ENCODE measurements at places on chromosomes 13 and 19.

DNA sequence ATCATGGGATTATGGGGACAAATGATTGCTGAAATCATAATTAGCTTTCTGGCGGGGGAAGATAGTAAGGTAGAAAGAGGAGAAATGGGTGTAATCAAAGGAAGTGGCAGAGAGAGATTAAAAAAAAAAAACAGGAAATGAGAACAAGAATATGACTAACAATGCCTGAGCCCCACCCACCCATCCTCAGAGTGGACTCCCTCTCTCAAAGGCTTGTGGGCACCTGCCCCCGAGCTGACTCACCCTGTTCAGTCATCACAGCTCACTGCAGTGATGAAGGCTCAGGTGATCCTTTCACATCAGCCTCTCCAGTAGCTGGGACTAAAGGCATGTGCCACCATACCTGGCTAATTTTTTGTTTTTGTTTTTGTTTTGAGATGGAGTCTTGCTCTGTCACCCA lies 26.4 kb upstream of the TPT1 start:
- DNase-seq = no peak

DNA sequence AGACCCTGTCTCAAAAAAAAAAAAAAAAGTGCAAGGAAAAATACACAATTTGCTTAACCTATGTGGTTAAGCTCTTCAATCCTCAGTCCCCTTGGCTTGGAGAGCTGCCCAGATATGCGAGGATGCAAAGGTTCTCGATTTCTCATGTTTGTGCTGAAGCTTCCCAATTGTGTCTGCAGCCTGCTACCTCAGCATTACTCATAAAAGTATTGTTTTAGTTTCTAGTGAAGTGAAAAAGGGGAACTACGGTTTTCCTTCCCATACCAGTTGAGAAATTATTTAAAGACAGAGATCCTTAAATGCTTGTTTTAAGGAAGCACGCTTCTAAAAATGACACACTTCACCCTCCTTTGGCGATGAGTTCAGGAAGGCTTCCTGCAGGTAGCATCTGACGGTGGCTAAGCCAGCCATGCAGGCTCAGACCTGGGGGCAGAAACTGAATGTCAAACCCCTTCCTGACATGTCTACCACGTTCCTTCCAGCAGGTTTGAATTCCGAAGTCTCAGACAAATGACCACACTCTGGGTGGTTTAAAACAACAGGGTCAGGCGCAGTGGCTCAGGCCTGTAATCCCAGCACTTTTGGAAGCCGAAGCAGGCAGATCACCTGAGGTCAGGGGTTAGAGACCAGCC lies 47.9 kb downstream of the RUBCNL start:
- no peak for DNase-seq

DNA sequence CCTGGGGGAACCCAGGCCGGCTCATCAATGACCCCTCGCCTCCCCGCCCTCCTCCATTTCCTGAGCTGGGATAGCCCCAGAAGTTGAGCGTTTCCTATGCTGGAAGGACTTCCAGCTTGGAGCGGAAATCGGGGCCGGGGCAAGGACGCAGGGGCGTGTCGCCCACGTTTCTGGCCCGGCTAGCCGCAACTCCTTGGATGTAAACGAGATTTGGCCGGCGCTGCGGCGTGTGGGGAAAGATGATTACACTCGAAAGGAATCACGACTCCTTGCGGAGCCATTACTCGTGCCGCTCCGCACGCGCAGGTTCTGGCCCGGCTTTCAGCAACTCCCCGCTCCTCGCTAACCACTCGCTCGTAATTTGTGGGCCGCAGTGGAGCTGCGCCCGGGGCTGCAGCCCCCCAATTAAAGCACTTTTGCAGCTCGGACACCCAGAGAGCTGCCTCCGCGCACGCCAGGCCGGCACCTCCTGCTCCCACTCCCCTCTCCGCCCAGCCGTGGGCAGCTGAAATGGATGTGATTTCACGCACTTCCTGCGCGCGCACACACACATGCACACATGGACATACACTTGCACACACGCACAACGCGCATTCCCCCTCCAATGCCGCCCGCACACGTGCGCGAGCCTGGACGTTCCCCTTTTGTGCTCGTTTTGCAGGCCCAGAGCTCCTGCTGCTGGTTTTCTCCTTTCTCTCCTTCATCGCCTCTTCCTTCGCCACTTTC lies 15.7 kb downstream of the ZIC5 start:
- DNase-seq = peak; percentile 43

- no peak for DNase-seq
These were observed 13.6 kb downstream of the POLR1D start for GRCh38 chr13:27635266-27635665.

- no peak for DNase-seq
These were observed 75.9 kb upstream of the RNF113B start for GRCh38 chr13:98252931-98253470.

GRCh38 chr13:69970520-69970919 lies 137.1 kb upstream of the ATXN8OS start:
- DNase-seq = no peak

DNA sequence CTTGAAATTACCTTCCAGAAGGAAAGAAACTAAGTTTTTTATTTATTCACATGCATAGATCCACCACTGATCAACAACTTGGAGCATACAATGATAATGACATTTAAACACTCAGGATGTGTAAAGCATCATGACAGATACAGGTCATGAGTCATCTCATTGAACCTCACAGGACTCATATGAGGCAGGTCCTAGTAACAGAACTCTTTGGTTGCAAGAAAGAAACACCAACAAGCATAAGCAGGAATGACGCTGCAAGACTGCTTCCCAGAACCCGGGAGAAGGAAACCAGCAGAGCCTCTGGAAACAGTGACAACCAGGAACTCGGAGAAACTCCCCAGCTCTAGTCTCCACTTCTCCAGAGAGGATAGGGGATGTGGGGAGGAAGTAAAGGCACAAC lies 60.8 kb upstream of the IPO5 start:
- no peak for DNase-seq

GRCh38 chr19:10450853-10451609 lies 30.7 kb downstream of the PDE4A start:
- DNase-seq = no peak

DNA sequence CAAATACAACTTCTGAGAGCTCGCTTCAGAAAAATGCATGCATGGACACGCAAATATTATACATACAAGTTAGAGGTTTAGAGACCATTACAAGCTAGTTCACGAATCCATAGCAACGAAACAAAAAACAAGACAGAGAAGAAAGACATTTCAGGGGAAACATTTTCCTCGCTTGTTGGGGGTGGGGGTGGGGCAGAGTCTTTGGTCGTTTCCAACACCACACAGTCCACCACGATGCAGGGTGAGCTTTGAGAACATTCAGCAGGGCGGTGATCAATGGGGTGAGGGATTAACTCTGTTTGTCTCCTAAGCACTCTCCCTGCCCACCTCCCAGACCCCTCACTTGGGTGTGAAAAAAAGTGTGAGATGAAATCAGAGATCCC lies 651 bp downstream of the OXGR1 start:
- DNase-seq = no peak

DNA sequence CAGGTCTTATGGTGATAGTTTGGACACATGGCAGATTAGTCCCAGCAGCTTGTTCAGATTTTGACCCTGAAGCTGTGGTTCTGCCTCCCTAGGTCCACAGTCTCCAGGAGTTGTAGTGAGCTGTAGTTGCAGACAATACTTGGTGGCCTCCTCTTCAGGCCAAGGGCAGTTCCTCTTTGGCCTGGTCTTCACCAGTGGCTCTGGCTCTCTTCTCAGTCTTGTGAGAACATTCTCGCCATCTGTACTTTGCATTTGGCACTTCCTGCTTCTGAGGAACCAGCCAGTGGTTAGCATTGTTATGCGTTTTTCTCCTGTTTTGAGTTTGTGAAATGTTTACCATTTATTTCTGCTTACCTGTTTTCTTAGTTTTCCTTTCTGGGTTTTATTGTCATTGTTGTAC lies 40.7 kb downstream of the PCCA start:
- no peak for DNase-seq

- no peak for DNase-seq
These were observed 4.2 kb upstream of the TYK2 start for GRCh38 chr19:10384580-10384979.

- no peak for DNase-seq
These were observed 36.7 kb downstream of the INTS6 start for GRCh38 chr13:51416107-51416506.

DNA sequence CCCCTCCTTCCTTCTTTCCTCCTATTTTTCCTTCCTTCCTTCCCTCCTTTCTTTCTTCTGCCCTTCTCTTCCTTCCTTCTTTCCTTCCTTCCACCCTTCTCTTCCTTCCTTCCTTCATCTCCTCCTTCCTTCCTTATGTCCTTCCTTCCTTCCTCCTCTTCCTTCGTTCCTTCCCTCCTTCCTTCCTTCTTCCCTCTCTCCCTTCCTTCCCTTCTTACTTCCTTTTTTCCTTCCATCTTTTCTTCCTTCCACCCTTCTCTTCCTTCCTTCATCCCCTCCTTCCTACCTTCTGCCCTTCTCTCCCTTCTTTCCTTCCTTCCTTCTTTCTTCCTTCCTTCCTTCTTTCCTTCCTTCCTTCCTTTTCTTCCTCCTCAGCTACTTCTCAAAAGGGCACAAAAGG lies 287.3 kb upstream of the ZNF507 start:
- DNase-seq = no peak

GRCh38 chr13:46866150-46866549 lies 30.7 kb downstream of the HTR2A start:
- peak; percentile 8 for DNase-seq

DNA sequence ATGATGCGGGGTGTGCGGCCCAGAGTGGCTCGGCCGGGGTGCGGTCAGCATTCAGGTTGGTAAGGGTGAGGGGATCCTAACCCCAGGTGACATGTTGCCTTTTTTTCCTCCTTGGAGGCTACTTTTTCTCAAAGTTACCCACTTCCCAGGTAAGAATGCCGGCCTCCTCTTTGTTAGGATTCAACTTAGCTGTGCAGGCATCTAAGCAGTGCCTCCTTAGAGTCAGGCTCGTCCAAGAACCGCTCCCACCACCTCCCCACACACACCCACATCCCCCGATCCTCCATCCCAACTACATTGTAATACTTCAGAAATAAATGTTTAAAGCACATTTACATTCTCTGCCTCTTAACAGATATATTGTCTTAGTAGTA lies 733 bp upstream of the ENOX1 start:
- no peak for DNase-seq

GRCh38 chr19:49415102-49415809 lies 8.0 kb downstream of the PTH2 start:
- no peak for DNase-seq

DNA sequence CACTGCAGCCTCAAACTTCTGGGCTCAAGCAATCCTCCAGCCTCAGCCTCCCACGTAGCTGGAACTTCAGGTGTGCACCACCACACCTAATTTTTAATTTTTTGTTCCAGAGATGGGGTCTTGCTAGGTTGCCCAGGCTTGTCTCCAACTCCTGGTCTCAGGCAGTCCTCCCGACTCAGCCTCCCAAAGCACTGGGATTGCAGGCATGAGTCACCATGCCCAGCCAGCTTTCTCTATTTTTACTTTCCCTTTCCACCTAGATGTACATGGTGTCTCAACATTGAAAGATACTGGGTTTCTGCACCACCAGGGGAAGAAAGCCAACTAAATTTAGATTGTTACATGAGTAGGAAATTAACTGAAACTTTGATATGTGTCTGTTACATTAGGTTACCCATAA lies 13.8 kb upstream of the ZNF846 start:
- no peak for DNase-seq

- no peak for DNase-seq
These were observed 2.2 kb upstream of the COX6B1 start for GRCh38 chr19:35645680-35646511.

GRCh38 chr19:1295169-1296012 lies 9.7 kb downstream of the EFNA2 start:
- DNase-seq = peak; percentile 82

DNA sequence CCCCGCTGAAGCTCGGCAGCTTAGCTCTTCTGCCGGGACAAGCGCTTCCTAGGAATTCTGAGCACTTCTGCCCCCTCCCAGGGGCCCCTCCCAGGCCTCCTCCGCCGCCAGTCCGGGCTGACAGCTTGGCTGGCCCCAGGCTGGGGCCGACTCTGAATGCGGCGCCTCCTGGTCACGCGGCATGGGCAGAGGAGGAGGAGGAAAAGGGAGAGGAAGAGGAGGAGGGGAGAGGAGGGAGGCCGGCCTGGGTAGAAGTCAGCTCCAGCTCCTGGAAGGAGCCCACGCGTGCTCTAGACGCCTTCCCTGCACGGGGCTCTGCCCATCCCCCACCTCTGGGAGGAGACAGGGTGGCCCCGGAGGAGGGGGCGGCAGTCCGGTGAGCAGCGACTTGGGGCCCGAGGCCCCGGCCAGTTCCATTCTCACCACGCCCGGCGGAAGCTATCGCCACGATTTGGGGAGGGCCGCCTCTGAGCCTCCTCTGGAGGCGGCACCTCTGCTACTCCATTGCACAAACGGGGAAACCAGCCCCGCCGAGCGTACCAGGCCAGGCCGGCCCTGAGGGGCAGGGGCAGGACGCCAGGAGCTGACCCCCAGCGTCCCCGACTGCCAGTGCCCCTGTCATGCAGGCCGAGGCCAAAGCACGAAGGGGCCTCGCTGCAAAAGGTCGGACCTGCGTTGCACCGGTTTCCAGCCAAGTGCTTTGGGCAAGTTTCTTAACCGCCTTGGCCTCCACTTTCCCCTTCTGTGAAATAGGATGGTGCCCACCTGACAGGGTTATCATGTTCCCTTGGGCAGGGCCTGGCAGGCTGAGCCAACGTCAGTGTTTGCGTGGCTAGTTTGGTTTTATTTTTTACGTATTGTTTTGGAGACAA lies 31.6 kb downstream of the CCNE1 start:
- peak; percentile 61 for DNase-seq

GRCh38 chr13:46170687-46171086 lies 11.3 kb downstream of the LCP1 start:
- DNase-seq = no peak

GRCh38 chr13:38767506-38768265 lies 80.8 kb downstream of the FREM2 start:
- DNase-seq = no peak

GRCh38 chr13:89786531-89786930 lies 1561.0 kb upstream of the MIR17HG start:
- DNase-seq = no peak

DNA sequence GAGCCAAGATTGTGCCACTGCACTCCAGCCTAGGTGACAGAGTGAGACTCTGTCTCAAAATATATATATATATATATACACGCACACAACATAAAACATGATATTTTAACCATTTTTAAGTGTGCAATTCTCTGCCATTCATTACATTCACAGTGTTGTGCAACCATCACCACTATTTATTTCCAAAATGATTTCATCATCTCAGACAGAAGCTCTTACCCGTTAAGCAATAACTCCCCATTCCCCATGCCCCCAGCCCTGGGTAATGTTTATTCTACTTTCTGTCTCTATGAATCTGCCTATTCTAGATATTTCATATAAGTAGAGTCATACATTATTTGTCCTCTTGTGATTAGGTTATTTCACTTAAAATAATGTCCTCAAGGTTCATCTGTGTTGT lies 20.3 kb downstream of the WDR88 start:
- DNase-seq = no peak

DNA sequence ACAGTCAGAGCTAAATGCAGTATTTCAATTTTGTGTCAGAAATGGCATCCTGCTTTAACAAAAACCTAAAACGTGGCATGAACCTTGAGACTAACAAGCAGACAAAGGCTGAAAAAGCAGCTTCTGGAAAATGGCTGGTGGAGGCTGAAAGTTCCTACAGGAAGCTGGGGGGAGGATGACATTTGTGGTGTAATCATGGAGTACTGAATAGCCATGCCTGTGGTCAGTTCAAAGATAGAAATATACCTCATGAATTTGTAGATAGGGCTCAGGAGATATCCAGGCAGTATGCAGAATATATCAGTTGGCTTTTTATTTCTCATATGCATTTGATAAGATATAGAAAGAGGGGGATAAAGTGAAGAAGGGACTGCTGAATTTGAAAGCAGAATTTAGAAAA lies 181.7 kb downstream of the UQCRFS1 start:
- DNase-seq = no peak
